Fibroblast of upper back skin (primary cell): ENCODE measurements at places on chromosomes 12 and 14.
A peak's percentile ranks its signal among the peaks of the same experiment; 100 is the strongest.

DNA sequence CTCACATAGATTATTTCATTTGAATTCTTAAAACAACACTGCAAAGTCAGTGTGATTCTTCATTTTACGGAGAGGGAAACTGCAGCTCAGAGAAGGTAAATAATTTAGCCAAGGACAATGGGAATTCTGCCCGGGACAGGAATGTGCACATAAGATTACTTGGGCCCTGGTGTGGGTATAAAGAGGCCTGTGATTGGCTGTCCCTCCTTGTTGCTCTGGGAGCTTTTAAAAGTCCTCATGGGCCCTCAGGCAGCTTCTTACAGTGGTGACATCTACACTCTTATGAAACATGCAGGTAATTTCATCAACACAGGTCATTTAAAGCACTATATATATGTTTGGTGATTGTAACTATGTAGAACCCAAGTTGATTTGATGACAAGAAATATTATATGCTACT lies 100.3 kb downstream of the ESR2 start:
- no peak for DNase-seq

GRCh38 chr14:94392510-94392935 lies 4.1 kb upstream of the SERPINA1 start:
- peak; percentile 68 for DNase-seq

DNA sequence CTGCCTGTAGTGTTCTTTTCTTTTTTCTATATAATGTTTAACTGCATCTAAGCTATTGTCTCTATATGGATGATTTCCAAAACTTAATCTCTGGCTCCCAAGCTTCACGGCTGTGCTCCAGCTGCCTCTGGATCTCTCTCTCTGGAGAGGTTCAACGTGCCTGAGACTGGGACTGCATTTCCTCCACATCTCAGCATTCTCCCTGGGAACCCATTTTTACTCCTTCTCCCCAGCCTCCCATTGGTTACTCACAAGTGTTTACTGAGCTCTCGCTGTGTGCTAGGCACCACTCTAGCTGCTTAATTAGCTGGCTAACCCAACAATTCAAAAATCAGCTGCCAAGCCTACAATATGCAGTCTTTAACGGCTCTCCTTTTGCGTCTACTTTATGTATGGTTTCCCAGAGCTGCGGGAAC lies 34.7 kb downstream of the FBXL14 start:
- peak; percentile 16 for DNase-seq

DNA sequence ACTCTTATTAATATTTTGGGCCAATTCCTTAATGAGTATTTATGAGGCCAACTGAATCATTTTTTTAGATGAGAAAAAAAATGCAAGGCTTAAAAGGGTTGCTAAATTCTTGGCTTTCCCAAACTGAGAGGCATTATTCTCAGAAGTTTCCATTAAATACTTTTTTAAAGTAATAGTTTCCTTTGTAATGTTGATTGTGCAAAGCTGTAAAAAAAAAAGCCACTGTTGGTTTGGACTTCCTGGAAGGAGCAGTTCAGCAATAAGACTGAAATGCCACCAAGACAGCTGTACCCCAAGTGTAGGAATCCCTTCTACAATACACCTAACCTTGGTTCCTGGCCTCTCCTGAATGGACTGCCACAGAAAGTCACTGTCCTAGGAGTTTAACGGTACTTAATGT lies 231.3 kb downstream of the MON2 start:
- DNase-seq, result no peak

- DNase-seq, result no peak
Observed at GRCh38 chr12:131818821-131819585, 9.2 kb upstream of the MMP17 start.

DNA sequence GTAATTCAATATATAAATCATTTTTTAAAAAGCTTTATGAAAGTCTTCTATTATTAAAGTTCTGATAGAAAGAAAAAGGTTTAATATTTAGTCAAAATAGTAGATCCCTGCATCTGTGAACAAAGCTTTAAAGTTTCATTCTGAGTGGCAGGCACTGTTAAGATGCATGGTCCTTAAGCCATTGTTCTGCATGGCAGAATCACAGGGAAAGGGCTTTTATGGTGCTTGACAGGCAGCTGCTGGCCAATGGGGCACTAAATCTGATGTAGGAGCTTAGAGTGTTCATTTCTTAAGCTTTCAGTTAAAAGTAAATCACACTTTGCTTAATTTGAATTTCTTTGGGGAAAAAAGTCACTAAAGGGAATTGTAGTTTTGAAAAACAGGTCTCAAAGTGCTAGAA lies 148.2 kb downstream of the PLEKHA5 start:
- no peak for DNase-seq
